ENCODE measurements at places on chromosomes 4 and X.

GRCh38 chr4:158770671-158771070, 1.8 kb downstream of the FNIP2 start:
- no peak for DNase-seq

DNA sequence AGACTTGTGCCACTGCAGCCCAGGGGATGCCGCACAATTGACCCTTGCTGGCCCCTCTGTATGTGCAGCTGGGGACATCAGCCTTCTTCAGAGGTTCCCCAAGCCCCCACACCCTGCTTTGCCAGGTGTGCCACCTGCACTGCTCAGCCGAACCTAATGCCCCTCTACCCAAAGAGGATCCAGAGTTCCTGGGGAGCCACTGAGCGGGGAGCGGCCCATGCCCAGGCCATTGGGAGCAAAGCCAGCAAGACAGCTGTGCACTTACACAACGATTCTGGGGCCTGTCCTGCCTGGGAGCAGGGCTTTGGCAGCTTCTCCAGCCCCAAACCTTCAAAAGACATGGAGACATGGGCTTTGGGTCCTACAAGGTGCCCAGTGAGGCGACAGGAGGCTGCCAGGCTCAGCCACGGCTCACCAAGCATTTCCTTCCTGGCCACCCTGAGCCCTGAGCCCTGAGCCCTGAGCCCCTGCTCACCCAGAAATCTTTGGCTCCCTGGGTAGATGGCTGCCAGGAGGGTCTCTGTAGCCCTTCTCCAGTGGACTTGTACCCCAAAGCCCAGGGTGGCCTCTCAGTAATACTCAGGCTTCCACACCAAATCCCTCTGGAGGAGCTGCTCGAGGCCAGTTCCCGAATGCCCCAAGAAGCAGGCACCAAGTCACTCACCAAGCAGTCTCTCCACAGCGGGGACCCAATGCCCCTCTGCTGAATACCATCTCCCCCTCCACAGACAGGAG, 13.0 kb downstream of the PNMA6E start:
- DNase-seq = no peak

DNA sequence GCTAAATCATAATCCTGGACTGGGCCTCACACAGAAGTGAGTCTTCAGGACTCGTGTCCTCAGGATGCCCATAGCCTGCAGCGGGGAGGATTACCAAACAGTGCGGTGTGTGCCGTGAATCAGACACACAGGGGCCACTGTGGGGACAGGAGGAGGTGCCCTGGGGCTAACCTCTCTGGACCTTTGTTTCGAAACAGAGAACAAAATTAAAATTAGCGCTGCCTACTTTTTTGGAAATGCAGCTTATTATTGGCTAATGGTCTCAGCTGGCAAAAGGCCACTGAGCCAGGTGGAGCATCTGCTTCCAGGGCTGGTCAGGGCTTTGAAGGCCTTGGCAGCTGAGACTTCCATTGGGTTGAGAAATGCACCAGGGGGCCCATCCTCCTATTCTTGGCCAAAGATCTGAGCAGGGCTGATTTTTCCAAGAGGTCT, 236.2 kb downstream of the EVC2 start:
- no peak for DNase-seq

DNA sequence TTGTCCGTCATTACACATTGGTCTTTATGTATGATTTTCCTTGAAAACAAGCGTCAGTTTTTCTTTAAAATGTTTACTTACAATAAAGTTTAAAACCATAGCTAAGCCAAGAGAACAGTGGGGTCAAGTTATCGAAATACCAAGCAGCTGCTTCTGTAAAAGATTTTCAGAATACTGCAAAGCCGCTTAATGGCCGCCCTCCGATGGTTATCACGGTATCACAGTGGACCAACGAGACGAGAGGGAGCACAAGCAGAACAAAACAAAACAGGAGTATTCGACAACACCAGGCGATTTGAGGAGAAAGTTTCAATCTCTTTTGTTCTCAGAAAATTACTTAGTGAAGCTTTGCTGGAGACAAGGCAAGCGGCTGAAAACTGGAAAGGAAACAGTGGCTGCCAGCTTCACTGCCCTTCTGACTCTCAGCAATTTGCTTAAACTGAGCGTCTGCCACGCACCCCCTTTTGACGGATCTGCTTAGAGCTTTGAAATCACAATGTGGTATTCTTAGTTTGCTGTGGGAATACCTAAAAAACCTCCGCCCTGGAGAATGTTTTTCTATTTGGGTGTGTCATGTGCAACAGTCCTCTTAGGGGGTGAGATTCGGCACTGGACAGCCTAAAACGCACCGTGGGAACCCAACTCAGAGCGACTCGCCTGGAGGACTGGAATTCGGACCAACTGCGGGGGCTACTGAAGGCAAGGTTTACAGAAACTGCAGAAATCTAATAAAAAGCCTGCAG, 199.8 kb downstream of the NSUN7 start:
- DNase-seq = no peak

GRCh38 chr4:128565565-128566186, 243.8 kb upstream of the JADE1 start:
- peak; percentile 46 for DNase-seq

DNA sequence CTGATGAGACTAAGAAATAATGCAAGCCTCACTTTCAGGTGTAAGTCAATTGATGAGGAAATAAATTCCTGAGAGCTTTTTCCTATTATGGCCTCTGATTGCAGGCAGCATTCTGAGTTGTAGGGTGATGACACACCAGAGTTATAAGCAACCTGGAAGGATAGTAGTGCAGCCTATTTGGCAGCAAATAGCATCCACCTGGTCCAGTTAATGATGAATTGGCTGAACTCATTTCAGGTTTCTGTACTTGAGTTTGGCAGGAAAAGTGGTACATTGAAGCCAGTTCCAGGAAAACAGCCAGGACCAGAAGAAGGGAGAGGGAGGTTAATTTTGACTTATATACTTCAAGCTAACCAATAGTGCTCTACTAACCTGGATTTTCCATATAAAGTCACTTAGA, 316.8 kb downstream of the NAF1 start:
- no peak for DNase-seq

All from HCT116 (cell line).